ENCODE measurements at places on chromosomes 12 and 14.

- no peak for DNase-seq
Observed at GRCh38 chr12:95583933-95584332, 32.7 kb upstream of the USP44 start.

- DNase-seq: peak; percentile 83
Observed at GRCh38 chr14:75654127-75654732, 6.4 kb downstream of the ERG28 start.

GRCh38 chr12:23525450-23526072 lies 423.9 kb downstream of the SOX5 start:
- no peak for DNase-seq

DNA sequence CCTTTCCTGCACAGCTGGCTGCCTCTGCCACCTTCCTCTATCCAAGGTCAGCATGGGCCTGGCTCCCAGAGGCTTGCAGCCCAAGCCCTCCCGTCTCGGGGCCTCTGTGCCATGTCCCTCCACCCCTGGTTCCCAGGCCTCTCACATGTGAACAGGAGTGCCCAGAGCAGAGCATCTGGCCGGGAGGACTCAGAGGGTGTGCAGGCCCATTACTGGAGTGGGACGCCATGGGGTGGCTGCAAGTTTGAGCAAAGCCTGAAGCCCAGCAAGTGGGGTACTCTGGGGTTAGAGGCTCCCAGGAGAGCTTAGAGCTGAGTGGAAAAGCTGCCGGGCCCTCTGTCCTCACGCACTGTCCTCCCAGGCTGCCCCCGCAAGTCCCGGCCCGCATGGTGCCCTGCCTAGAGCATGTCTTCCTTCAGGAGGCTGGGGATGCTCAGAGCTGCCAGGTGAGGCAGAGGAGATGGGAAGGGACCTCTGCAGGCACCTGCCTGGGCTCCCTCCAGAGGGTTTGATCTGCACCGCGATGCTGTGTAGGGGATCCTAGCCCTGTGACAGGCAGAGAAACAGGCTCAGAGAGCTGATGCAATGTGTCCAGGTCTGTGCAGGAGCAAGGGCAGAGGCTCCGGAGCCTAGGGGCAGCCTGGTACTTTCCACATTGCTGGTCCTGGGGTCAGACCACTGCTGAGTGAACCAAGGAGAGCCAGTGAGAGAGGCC lies 39.8 kb downstream of the DIO3 start:
- no peak for DNase-seq

- DNase-seq: no peak
Observed at GRCh38 chr12:121767525-121768016, 25.9 kb downstream of the RHOF start.

DNA sequence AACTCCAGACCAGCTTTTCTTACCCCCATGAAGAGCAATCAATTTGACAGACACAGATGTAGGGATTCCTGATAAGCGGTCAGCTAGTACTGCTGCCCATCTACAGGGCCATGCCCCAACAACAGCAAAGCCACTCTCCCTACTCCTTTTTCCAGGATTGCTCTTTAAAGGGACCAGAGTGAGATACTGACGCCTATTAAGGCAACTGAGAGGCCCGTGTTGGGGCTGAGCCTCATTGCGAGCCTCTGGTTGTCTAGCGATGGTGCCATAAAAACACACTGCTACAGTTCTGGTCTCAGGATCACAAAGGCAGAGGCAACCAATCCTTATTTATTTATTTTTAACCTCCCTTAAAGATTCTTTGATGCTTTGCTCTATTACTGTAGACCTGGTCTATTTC lies 31.1 kb downstream of the AK7 start:
- no peak for DNase-seq

GRCh38 chr14:58354808-58355207 lies 40.9 kb upstream of the TOMM20L start:
- no peak for DNase-seq

DNA sequence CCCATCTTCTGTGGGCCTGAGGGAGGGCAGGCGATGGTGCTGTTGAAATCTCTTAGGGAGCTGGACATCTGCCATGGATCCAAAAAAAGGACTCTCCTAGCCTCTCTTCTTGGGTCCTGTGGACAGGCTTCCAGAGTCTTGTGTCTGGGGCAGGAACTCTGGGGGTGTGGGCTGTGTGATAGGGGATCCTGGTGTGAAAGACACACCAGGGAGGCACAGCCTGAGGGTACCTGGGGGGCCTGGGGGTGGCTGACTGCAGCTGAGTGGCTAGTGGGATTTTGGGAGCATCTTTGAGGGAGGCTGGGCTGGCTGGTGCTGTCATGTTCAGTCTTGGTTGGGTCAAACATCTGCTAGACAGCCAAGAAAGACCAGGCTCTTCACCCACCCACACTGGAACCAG lies 1.8 kb upstream of the KRT83 start:
- DNase-seq: no peak

DNA sequence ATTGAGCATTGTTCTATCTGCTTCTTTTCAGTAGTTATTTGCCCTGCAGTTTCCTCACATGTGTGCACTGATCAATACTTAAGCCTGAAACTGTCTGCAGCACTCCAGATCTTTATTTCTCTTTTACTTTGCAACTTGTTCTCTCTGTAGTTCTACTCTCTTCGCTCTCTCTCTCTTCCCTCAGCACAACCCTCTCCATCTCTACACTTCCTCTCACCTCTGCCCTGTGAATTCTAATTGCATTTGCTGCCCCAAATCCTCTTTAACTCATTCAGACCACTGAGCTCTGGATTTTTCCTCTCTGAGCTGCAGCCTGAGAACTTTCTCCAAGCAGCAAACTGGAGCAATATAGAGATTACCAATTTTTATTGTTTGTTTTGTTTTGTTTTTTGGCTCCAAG lies 1035.5 kb downstream of the FSCB start:
- DNase-seq: no peak

DNA sequence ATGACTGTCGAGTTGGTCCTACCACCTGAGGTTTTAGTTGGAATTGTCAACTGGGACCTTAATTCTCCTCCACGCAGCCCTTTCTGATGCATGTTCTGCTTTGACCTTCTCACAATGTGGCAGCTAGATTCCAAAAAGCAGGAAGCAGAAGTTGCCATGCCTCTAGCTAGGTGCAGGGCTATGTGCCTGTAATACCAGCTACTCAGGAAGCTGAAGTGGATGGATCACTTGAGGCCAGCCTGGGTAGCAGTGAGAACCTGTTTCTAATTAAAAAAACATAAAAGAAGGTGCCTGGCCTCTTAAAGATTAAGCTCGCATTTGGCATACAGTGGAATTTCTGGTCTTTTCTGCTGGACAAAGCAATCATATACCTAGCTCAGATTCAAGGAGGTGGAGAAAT lies 77.1 kb downstream of the FGD4 start:
- no peak for DNase-seq

DNA sequence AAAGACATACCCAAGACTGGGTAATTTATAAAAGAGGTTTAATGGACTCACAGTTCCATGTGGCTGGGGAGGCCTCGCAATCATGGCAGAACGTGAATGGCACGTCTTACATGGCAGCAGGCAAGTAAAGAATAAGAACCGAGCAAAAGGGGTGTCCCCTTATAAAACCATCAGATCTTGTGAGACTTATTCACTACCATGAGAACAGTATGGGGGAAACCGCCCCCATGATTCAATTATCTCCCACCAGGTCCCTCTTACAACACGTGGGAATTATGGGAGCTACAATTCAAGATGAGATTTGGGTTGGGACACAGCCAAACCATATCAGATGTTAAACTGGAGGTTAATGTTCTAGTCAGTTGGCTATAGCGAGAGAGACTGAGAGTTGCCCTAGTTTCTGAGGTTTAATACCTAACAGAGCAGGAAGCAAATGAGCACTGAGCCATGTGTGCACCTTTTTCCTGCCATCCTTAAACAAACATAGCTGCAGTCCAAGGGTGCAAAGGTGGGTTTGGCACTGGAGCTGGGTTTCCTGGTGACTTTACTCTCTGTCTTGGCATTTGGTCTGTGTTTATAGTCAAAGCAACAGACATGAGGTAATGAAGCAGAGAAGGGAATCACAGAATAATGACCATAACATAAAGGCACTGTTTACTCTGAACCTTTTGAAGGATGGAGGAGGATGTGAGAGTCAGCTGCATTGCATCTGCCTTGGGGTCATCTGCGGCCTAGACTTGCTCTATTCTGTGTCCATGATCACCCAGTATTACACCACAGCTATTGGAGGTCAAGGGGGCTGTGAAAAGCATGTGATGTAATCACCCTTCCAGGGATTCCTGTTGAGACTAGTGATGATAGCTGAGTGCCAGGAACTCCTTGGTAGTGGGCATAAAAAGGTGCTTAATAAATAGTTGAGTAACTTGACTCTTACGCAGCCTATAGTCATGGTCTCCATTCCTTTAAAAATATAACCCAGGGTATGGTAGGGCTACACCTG lies 83.6 kb upstream of the USP44 start:
- no peak for DNase-seq

DNA sequence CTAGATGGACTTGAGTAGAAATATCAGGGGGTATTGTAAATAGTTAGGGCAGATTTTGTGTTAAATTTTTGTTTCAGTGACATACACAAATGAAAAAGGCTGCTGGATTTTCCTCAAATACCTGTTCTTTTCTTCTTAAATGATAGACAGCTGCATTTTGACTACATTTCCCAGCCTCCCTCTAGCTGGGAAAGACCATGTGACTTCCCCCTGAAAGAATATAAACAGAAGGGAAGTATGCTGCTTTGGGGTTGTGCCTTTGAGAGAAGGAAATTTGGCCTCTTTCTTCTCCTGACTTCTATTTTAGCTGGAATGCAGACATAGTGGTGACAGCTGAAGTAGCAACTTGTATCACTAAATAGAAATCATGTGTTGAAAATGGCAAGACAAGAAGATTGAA lies 476.1 kb upstream of the SYT1 start:
- no peak for DNase-seq

DNA sequence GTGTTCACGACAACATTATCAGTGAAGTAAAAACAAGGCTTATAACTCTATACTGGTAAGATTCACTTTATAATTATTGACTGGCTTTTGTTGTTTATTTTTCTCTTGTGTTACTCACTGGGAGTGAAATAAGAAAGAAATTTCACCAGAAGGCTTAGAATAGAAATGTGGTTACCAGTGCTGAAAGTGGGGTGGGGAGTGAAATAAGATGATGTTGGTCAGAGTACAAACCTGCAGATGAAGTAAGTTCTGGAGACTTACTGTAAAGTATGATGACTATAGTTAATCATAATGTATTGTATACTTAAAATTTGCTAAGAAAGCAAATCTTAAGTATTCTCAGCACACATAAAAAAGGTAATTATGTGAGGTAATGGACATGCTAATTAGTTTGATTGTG lies 198.4 kb downstream of the KLHL28 start:
- no peak for DNase-seq

GRCh38 chr14:103391048-103391447 lies 5.8 kb downstream of the MARK3 start:
- no peak for DNase-seq

DNA sequence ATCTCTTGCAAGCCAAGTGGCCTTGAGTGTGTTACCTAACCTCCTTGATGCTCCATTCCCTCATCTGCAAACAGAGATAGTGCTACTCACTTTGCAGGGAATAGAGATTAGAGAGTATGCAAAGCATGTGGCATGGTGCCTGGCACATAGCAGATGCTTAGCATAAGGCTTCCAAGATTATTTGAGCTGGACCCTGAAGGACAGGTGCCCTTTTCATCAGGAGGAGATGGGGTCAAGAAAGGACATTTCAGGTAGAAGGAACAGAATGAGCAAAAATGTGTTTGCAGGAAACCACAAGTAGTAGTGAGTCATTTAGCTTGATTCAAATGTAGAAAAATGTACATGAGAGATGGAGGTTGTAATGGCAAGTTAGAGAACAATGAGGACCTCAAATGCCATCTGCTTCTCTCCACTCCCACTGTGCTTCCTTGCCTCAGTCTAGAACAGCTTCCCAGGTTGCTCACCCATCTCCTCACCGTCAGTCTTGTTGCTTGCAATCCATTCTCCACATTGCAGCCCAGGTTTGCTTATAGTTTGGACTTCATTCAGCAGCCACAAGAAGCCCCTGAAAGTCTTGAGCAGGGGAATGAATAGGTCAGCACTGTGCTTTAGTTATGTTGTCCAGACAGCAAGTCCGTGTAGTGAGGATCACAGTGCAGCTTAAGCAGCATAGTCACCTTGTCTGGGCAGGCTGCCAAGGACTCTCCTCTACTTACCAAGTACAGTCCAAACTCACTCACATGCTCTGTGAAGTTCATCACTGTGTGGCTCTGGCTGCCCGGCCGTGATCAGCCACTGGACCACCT lies 536.3 kb upstream of the CCDC196 start:
- DNase-seq: no peak

DNA sequence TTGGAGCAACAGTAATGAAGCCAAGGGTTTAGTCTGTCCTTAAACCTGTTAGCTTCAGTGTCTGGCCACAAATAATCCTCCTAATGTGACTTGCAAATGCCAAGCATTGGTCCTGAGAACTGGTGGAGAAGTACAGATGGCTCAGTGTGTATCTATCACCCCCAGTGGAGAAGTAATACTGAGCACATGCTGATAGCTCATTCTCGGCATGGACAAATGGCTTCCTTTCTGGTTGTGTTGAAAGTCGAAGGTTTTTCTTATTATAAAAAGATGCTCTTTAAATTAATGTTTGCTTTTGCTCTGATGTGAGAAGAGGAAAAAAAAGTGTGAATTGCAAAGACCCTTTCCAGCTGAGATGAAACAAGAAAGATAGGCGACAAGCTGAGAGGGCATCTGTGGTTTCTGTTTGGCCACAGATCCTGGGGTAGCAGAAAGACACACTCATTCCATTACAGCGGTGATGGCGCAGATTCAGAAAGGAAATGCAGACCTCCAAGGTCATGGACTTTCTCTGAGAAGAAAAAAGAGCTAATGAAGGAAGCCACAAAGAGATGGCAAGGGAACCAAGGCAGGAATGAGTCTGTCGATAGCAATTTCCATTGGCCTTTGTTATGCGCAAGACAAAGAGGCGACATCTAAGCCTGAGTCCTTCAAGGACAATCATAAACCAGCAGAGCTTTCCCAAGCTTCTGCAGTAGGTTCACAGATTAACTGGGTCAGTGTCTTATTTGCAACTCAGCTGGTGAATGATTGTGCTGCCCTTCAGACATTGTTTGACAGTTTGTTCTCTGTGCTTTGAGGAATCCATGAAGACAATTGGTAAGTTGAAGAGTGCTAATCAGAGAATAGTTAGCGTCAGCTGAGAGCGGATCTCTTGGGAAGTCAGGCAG lies 155.5 kb upstream of the RGS6 start:
- DNase-seq: no peak

- DNase-seq: no peak
Observed at GRCh38 chr12:68367116-68367515, 35.0 kb upstream of the MDM1 start.

DNA sequence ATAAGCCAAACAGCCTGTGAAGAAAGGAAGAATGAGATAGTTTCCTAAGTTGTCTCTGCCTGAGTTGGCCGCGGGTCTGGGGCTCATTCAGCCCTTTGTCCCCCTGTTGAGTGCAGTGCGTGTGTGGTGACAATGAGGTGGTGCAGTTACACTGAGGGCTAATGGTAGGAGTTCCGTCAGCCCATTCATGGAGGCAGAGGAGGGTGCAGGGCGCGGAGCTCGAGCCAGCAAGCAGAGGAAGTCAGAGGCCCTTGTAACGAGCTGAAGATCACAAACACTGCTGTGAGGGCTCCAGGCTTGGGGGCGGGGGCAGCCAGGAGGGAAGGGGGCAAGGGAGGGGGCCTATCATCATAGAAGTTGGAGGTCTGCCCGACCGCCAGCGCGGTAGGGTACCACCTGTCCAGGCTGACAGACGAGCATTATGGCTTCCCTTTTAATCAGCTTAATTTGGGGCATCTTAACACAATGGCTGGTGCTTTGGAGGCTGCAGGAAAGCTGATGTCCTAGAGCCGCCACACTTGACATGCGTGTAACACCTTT lies 20.5 kb downstream of the CCND2 start:
- no peak for DNase-seq

GRCh38 chr14:70890826-70891659 lies 16.2 kb upstream of the PCNX1 start:
- no peak for DNase-seq
